Left ventricle myocardium superior (tissue), 1 donor: ENCODE measurements at places on chromosomes 4 and X.
A peak's percentile ranks its signal among the peaks of the same experiment; 100 is the strongest.

DNA sequence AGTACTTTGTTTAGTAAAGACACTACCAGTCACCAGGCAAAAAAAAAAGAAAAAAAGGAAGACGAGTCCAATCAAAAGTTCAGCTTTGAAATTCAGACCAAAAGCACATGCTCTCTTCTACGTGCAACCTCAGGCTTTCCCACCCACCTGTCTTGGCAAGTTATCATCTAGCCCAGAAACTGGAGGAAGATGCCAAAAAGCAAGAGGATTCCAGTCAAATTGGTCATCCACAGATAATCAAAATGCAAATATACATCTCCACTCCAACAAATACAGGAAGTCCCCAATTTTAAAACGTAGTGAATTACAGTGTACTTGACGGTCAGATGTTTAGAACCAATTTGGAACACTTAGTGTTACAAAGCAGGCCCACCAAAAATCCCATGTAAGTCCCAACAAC lies 96.5 kb downstream of the PALLD start:
- DNase-seq = no peak

DNA sequence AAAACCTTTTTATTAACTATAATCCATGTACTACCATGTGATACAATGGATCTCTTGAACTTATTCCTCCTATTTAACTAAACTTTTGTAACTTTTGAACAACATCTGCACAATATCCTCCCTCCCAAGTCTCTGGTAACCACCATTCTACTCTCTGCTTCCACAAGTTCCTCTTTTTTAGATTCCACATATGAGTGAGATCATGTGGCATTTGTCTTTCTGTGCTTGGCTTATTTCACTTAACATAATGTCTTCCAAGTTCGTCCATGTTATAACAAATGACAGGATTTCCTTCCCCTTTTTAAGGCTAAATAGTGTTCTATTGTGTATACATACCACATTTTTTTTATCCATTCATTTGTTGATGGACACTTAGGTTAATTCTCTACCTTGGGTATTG lies 28.1 kb downstream of the DCAF8L1 start:
- no peak for DNase-seq

- DNase-seq = no peak
Measured at GRCh38 chr4:26039639-26040359, 125.8 kb downstream of the SMIM20 start.

DNA sequence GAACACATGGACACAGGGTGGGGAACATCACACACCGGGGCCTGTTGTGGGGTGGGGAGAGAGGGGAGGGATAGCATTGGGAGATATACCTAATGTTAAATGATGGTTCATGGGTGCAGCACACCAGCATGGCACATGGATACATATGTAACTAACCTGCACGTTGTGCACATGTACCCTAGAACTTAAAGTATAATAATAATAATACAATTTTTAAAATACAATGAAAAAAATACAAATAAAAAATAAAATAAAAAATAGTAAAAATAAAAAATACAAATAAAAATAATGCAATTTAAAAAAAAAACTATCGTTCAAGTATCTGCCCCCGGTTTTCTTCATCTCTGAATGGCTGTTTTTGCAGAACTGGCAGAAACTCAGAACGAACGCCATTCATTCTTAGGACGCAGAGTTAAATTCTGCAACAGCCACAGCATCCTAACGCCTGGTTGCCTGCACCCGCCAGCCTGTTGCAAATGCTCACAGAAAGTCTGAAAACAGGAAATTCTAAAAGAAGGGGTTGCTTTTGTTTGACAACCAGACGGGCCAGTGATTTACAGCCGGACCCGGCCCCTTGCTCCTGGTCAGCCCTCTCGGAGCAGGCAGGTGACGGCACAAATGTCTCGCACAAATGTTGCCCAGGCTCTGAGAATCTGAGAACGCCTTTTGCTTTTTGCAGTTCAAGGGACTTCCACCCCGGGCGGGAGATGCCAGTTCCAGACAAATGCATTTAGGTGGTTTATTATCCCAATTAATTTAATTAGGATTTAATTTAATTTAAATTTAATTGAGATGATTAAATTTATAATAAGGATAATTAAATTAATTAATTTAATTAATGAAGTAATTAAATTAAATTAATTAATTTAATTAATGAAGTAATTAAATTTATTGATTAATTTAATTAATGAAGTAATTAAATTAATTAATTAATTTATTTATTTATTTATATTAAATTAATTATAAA lies 47.8 kb downstream of the CRLF2 start:
- DNase-seq = no peak

- peak; percentile 39 for DNase-seq
Measured at GRCh38 chr4:48340276-48340964, 909 bp upstream of the SLAIN2 start.
